G401 (cell line): ENCODE measurements at places on chromosomes 5 and 9. TPM values are rescaled to one million over a fixed set of nuclear protein-coding genes. Genes with fewer than 3 reads are reported as not detected.

MCIDAS gene
- total RNA-seq, result 1.4 and 3.3 TPM in 2 replicates

GRCh38 chr5:9363449-9363848 lies 182.4 kb downstream of the SEMA5A start:
- DNase-seq, result no peak

DNA sequence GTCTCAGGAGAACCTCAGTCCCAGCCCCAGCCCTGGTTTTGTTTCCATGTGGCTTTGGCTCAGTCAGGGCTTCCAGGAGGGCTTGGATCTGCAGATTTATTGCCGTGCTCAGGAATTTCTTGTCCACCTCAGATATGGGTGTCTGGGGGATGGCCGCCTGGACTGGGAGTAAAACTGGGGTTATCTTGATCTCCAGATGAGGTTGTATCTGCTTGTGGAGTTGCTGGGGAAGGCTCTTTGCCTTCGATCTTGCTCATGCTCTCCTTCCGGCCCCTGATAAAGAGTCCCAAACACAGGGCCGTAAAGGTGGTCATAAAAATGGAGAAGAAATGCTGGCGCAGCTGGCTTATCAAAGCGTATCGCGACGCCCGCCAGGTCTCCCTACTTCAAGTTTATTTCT lies 17.8 kb upstream of the PITX1 start:
- no peak for DNase-seq

DNA sequence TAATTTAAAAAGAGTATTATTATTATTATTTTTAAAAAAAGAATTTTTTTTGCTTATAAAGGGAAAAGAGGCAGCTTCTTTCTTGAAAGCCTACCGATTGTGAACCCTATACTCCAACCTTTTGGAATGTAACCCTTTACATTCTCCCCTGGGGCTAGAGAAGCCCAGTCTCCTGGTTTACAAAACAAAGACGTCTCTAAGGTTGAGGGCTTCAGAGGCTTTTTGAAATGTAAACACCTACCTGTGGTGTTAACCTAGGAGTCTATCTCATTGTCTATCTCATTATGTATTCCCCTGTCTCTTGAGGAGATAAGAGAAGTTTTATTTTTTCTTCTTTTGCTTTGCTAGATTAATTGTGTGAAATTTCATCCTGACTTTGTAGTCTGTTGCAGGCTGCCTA lies 4.7 kb downstream of the TNFSF8 start:
- DNase-seq, result no peak

DNA sequence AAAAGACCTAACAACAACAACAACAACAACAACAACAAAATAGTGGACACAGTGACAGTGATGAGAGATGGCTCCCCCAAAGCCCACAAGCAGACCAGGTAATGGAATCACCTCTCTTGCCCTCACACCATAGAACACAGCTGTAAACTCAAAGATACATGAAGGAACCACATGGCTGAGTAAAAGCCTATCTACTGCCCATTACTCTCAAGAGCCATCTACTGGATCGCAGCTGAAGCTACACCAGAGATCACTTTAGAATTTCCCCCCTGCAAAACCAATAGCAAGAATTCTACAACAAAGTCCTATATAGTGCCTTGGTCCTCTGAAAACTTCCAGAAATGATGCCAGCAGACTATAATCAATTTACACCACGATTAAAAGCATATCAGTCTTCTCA lies 1537.6 kb upstream of the CDH9 start:
- DNase-seq, result no peak

- no peak for DNase-seq
These were observed 100.4 kb downstream of the ZNF354C start for GRCh38 chr5:179160584-179160983.

SLC6A18 gene
- not detected in 2 replicates for total RNA-seq

SHISAL2B gene
- 4.9 and 5.1 TPM in 2 replicates for total RNA-seq

HSD17B3 gene
- total RNA-seq, result not detected in 2 replicates

DNA sequence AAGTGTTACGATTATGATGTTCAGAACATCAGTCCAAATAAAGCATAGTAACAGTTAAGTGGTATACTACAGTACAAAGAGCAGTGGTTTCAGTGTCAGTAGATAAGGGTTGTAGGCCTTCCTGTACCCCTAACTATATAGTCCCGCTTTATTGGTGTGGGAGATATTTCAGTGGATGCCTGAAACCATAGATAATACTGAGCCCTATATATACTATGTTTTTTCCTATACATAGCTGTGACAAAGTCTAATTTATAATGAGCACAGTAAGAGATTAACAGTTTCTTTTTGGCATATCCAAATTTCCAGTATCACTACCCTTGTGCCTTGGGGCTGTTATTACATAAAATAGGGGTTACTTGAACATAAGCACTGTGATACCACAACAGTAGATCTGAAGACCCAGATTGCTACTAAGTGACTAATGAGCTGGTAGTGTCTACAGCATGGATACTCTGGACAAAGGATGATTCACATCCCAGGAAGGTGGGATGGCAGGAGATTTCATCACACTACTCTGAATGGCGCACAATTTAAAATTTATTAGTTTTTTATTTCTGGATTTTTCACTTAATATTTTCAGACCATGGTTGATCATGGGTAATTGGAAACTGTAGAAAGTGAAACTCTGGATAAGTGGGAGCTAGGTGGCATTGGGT lies 119.3 kb downstream of the RPS23 start:
- no peak for DNase-seq

DNA sequence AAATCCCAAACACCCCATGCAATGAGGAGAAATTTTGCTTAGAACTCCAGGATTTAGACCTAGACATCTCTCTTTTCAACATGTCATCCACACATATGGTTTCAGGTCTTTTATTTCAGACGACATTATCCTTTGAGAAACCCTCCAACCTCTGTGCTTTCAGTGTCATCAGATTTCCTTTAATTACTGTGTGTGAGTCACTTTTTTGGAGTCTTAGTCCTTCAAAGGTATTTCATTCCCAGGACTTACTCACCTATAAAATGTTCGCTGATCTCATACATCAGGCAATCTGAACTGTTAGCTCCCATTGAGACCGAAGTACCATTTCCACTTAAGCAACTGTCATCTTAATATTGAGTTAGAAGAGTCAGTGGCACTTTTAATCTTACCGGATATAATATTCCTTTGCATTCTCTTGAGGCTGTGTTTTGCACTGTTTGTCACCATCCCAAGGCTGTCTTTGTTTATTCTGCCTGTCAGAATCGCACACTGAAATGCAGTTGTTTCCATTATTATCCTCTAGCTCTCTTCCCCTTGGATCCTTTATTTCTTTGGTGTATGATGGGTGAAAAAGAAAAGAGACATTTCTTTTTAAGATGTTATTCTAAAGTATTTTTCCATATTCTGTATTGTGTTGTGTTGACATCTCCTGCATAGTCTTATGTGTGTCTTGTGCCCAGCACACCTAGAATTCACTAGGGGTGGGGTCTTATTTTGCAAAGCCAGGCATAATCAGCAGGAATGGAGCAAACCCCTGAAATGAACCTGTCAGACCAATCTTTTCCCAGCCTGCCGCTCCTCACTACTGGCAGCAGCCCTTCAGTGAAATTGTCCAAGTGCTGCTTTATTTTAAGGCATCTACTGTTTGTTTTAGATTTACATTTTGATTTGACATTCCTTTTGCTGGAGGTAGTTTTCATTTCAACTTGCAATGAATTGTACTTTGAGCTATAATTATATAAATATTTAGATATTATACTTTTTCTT lies 155.4 kb downstream of the PAM start:
- no peak for DNase-seq

GRCh38 chr9:29976981-29977380 lies 2403.7 kb upstream of the C9orf72 start:
- DNase-seq, result no peak
